NCI-H446 (cell line): ENCODE measurements at places on chromosomes 16 and 17.
A peak's percentile ranks its signal among the peaks of the same experiment; 100 is the strongest.

DNA sequence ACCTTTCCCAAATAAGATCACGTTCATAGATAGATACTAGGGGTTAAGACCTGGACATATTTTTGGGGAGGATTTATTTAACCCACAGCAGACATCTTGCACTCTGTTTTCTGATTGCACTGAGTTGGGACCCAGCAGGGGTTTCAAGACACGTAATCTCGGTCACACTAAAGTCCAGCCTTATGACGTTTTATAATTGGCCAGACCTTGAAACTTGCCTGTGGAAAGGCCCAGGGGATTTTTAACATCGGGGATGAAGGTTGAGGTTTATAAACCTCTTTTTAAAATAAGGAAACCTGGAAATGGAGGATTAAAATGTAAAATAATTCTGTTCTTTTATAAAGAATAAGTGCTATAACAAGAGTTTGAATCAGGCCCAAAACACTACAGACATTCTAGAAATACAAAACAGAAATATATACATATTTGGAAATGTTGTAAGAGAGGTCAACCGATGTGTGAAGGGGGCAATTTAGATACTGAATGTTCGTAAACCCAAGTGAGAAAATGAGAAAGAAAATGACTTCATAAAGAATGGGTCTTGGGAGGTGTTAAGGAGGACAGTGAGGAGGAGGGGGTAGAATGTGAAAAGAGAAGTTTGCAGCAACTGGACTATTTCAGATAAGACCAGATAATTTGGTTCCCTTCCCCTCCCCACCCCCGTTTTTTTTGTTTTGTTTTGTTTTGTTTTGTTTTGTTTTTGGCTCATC lies 61.1 kb upstream of the NOL11 start:
- DNase-seq = no peak

- DNase-seq = no peak
Observed at GRCh38 chr16:17766012-17766411, 295.3 kb upstream of the XYLT1 start.

DNA sequence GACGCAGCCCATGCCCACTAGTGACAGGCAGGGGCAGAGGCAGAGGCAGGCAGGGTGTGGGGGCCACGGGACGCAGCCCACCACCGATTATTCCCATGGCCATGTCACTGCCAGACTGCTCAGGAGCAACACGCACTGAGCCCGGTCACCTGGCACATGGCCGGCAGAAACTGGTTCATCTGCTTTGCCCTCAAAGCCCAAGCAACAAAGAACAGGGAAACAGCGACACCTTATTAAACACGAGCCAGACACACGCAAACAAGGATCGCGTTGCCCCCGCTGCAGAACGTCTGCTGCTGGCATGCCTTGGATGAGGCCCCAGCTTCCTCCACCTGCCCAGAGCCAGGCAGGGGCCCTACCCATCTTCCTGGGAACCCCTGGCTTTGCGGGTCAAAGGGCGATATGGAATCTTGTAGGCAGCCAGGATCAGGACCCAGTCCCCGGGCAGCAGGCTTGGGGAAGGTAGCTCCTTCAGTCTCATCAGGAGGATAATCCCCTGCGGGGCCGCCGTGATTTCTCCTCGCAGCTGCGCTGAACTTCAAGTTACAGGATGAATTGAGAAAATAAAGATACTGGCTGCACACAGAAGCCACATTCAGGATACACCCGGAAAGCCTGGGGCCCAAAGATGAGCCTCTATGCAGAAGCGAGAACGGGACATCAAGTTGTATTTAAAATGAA lies 4.8 kb downstream of the TBC1D16 start:
- no peak for DNase-seq

DNA sequence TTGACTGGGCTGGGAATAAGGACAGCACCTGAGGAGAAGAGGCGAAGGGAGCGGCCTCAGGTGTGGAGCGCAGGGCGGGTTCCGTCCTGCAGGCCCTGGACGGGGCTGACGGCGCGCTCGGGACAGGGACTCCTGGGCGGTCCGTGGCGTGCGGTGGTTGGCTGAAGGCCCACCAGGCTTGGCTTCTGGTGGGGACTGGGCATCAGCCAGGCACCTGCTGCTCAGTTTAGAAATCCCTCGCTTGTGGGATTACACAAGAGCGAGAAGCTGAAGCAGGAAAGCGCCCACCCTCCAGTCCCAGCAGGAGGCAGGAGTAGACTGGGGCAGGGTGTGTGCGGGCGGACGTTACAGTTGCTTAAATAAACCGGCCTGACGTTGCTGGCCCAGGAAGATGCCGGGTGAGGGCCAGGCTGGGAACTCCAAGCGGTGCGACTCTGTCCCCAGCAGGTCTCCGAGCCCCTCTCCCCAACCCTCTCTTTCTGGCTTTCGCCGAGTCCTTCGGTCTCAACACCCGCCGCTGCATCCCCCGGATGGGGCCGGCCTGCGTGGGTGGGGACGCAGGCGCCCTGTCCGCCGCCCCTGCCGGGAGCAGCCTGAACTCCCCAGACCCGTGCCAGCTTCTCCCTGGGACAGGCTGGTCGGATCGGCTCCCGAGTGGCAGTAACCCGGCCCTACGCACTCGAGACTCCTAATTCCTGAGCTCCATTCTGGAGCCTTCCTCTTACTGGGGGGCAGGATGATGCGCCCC lies 639 bp downstream of the MIF4GD start:
- DNase-seq = no peak

GRCh38 chr17:81908793-81909192 lies 2.4 kb downstream of the PCYT2 start:
- DNase-seq = no peak

GRCh38 chr17:39695089-39695474 lies 4.8 kb upstream of the ERBB2 start:
- DNase-seq = no peak

DNA sequence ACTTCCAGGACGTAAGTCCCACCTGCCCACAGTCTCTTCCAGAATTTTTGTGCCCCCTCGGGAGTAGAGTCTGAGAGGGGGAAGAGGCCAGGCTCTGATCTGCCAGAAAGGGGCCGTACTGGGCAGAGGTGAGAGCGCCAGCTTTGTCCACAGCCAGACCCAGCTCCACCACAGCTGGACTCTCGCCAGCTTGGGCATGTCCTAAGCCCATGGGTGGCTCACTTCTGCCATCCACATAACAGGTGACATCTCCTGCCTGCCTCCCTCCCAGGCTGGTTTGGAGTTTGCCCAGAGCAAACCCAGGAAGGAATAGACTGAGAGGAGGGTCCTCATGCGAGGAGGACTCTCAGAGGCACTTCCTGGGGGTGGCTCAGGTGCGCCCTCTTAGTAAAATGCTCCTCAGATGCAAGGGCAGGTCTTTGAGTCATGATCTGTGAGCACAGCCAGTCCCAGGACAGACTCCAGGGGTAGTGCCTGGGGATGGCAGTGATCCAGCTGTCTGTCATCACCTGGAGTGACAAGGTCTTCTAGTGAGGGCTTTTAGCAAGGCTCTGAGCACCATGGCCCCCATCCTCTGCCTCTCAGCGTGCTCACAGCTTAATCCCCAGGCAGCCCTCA lies 89.2 kb downstream of the AMFR start:
- no peak for DNase-seq

GRCh38 chr16:30725418-30725792 lies 22.8 kb upstream of the PHKG2 start:
- DNase-seq = no peak

- no peak for DNase-seq
Observed at GRCh38 chr17:19298569-19299213, 61.5 kb downstream of the EPN2 start.

DNA sequence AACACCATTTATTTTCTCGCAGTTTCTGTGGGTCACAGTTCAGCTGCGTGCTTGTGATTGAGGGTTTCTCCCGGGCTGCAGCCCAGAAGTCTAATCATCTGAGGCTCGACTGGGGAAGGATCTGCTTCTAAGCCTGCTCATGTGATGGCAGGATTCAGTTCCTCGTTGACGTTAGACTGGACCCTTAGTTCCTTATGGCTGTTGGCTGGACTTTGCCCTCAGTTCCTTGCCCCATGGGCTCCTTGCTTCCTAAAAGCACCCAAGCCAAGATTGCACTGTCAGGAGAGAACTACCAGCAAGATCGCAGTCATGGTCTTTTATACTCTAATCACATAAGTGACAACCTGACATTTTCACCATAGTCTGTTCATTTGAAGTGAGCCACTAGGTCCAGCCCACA lies 250.0 kb downstream of the PRKCA start:
- no peak for DNase-seq

GRCh38 chr17:68184816-68185436 lies 62.9 kb upstream of the AMZ2 start:
- DNase-seq = no peak

GRCh38 chr16:87246269-87247065 lies 70.7 kb downstream of the C16orf95 start:
- no peak for DNase-seq

DNA sequence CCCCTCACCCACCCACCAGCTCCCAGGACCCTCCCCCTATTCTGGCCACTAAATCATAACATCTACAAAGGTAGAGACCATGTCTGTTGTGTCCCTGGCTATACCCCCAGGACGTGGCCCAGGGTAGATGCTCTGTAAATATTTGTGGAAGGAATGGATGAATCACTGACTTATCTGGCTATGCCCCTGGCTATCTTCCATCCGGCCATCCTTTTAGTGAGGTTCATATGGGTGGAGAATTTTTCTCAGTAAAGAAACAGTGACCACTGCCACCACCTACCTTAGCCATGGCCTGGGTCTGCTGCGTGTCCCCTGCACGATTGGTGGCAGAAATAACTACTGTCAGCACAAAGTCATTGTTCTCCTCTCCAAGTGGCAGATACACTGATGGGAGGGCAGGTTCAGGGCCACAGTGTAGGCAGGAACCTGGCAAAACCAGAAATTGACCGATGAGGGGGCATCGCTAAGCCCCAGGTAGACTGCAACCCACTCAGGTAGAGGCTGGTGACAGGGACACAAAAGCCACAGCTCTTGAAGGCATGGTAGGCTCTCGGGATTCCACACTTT lies 63.1 kb upstream of the BCO1 start:
- DNase-seq = no peak

- no peak for DNase-seq
Observed at GRCh38 chr17:44314869-44315661, 6.7 kb downstream of the RUNDC3A start.

DNA sequence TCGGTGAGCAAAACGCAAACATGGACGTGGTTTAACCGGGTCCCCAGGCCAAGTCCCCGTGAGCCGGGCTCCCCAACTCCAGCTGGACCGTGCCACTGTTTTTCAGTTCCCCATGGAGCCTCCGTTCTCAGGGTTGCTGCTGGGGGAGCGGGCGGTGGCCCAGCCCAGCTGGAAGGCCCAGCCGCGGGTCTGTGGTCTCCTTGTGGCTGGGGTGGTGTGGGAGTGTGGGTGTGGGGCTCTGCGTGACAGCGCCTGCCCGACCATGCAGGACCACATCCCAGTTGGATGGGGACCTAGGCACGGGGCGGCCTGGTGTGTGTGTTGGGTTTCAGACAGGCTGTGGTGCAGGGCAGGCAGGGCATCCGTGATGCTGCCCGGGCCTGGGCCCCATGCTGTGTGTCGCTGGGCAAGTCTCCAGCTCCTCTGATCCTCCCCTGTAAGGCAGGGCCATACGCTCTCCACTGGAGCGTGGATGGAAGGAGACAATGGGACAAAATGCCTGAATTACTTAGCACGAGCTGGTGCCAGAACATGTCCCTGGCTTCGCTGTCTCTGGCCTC lies 40.3 kb downstream of the COX4I1 start:
- DNase-seq = no peak

GRCh38 chr16:88923450-88923849 lies 53.6 kb downstream of the CBFA2T3 start:
- DNase-seq = peak; percentile 56

- DNase-seq = no peak
Observed at GRCh38 chr17:61238455-61238933, 161.1 kb upstream of the TBX2 start.

- no peak for DNase-seq
Observed at GRCh38 chr17:63132459-63132911, 166.4 kb downstream of the TANC2 start.

DNA sequence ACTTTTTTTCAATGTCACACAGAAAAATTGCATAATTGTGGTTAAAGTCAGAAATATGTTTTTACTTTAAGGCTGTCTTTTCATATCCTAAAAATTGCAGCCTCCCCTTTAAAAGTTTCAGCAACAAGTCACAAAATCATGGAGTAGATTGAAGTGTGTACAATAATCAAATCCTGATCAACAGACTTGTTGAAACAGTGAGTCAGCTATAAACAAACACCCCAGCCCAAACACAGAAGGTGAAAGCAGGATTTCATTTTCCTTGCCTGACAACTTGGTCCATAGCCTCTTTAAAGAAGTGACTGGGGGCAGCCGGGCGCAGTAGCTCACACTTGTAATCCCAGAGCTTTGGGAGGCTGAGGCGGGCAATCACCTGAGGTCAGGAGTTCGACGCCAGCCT lies 59.9 kb downstream of the WNT3 start:
- DNase-seq = no peak

- no peak for DNase-seq
Observed at GRCh38 chr17:66840061-66840460, 5.1 kb downstream of the CACNG5 start.

DNA sequence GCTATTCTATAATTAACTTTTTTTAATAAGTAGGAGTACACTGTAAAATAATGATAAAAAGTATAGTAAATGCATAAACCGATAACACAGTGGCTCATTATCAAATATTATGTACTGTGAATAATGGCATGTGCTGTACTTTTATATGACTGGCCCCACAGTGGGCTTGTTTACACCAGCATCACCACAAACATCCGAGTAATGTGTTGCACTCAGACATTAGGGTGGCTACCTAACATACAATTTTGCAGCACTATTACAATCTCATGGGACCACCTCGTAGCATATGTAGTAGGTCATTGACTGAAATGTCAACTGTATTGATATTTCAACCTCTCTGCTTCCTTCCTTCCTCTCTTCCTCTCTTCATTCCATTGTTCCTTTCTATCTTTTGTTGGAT lies 51.7 kb downstream of the TBX4 start:
- no peak for DNase-seq

GRCh38 chr16:1771188-1771863 lies at the start of gene NME3:
Gene NME3, minus strand, starts transcription at chr16:1771543. Its CDS starts 9 bp downstream, at chr16:1771534.
- DNase-seq = peak; percentile 13
